ENCODE measurements at places on chromosomes 12 and 14. TPM values are rescaled to one million over a fixed set of nuclear protein-coding genes. Genes with fewer than 3 reads are reported as not detected.

ESR2 gene
- total RNA-seq, result not detected

FOXN4 gene
- total RNA-seq, result not detected

ATN1 gene
- 6.7 TPM for total RNA-seq

ENDOU gene
- total RNA-seq, result 0.40 TPM

RAB21 gene
- total RNA-seq, result 44.0 TPM

BICDL1 gene
- not detected for total RNA-seq

GLIPR1 gene
- total RNA-seq, result 150 TPM

Measured in aortic smooth muscle cell (primary cell).